Cortex of kidney (tissue), 1 donor: ENCODE measurements at places on chromosomes 12 and 14.

DNA sequence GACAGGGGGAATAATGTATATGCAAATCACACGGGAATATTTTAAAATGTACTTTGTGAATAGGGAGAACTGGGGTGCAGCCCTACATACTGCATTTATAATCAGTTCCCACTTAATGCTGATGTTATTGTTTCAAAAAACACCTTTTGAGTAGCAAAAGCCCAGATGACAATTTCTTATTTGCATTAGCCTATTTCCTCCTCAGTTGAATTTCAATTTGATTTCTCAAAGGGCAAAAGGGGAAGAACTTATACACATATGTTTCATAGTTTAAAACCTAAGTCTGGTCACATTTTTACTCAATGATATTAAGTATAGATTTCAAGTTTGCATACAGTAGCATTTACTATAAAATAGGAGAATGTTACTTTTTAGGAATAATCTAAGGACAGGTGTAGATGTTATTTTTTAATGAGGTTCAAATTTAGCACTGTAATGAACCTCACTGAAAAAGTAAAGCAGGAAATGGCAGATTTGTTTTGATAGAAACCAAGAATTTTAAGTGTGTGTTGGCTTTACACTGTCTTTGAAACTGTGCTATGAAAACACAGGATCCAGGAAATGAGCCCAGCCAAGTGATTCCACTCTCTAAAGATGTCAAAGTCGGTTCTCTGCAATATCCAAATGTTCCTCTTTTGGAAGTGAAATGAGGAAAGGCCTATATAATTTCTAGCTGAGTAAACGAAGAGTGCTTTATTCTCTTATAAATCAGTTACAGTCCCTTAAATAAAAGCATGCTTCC lies 367.4 kb downstream of the BTG1 start:
- no peak for DNase-seq

GRCh38 chr14:78310272-78310671 lies 140.1 kb downstream of the NRXN3 start:
- no peak for DNase-seq

DNA sequence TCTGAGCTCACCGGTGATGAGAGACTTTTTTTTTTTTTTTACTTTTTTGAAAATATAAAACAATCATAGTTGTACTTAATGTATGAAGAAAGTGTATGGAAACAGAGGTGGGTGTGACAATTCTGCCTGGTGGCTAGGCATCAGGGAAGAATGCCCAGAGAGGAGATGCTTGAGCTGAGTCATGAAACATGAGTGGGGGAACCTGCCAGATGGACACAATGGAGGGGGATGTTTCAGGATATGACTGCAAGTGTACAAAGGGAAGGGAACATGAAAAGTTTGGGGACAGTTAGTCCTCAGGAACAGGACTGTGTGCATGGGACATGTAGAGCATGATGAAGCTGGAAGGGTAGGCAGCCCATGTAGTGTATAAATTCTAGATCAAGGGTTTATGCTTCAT lies 274.2 kb upstream of the E2F7 start:
- DNase-seq, result no peak

DNA sequence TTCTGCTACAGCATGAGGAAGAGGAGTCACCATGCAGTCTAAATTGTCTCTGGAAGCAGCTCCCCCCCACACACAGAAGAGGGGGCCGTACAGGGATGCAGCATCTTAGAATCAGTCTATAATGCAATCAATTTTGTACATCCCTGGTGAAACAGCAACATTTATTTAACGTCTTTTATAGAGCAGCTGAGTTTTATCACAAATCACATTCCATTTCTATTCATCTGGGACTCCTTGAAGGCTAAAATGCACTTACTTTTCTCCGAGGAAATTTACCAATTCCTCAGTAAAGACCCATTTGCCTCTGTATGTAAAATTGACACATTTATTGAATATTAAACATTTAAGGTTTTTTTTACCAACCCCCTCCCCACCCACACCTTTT lies 193.9 kb downstream of the PHETA1 start:
- DNase-seq, result no peak

GRCh38 chr12:60263161-60263560 lies 667.3 kb downstream of the SLC16A7 start:
- DNase-seq, result no peak

DNA sequence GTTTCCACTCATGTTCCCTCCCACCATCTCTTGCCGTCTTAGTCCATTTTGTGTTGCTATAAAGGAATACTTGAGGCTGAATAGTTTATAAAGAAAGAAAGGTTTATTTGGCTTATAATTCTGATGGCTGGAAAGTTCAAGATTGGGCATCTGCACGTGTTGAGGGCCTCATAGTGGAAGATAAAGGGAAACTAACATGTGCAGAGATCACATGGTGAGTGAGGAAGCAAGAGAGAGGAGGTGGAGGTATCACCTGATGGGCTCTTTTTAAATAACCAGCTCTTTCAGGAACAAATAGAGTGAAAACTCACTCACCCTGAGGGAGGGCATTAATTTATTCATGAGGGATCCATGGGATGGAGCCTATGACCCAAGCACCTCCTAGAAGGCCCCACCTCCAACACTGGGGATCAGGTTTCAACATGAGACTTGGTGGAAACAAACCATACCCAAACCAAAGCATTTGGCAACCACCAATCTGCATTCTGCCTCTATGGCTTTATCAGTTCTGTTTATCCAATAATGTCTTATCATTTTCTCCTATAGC lies 29.5 kb downstream of the MYO1H start:
- no peak for DNase-seq

DNA sequence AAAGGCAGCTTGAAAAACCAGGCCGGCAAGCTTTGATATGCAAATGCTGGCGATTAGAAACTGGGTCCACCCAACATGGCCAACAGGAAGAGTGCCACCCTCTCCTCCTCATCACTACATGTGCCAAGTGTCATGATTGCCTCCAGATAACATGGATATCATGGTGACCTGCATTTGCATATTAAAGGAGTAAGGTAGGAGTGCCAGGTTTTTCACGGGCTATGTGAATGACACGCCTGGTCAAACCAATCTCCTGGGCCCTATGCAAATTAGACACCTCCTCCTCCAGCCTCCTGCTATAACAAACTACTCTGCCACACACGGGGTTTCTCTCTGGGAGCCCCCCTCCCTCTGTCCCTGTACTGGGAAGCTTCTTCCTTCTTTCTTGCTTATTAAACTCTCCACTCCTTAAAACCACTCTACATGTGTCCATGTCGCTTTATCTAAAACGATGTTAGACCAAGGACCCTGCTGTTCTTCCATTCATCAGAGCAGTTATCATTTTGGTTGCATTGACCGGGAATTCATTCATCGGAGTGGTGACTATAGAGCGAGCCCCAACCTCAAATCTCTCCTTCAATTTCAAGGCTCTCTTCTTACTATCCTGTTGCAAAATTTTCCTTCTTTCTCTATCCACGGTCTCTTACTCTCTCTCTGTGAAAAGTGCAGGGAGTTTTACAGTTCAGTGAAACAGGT lies 27.5 kb downstream of the APOBEC1 start:
- no peak for DNase-seq

DNA sequence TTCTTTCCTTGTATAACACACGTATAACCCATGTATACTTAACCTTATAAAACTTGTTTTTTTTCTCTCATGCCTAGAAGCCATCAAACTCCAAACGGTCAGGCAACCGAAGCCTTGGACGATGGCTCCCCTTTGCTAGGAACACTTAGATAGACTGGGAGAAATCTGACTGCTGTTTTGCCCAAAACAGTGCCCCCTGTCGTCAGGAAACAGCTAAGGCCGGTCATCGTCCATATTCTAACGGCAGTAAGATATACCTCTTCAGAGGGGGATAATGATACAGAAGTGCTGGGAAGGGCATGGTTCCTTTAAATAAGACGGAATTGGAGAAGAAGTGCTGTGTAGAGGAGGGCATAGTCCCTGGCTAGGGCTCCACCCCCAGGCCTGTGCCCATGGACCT lies 130.5 kb downstream of the SLC41A2 start:
- no peak for DNase-seq

GRCh38 chr14:89017417-89017816 lies 193.0 kb downstream of the TTC8 start:
- DNase-seq, result no peak
